ENCODE measurements at places on chromosomes 4 and X.

GRCh38 chrX:152904151-152905080, 6.5 kb downstream of the ZNF185 start:
- peak; percentile 45 for DNase-seq

DNA sequence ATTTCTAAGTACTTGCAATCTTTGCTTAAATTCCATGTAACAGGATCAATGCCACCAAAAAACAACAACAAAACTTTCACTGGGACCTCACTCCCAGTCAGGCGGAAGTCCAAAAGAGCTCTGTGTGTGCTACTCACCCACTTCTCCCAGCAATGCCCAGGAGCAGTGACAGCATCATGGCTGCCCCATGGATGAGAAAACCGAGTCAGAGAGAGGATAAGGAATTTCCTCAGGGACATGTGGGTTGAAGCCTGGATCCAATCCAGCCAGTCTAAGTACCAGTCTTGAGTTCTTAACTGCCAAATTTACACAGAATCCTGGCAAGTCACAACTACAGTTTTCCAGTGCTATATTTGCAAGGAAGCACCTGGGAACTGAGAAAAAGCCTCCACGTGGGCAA, 64.5 kb downstream of the STX18 start:
- no peak for DNase-seq

- DNase-seq, result peak; percentile 93
Observed at GRCh38 chr4:81405900-81406401, 65.8 kb downstream of the RASGEF1B start.

DNA sequence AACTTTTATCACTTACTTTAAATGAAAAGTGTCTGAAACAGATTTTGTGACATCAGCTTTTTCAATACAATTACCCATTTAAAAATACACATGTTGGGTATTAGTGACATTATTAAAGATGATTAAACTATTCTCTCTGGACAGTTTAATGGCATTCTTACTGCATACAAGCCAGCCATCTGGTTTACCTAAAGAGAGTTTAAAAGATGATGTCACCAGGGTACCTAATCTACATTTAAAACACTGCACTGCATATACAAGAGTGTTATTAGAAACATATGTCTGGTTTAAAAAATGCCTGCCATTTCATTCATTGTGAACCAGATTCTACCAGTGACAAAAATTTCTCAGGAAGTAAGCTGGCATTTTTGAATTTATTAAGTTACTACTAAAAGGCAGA, 919.1 kb downstream of the ADGRL3 start:
- no peak for DNase-seq

DNA sequence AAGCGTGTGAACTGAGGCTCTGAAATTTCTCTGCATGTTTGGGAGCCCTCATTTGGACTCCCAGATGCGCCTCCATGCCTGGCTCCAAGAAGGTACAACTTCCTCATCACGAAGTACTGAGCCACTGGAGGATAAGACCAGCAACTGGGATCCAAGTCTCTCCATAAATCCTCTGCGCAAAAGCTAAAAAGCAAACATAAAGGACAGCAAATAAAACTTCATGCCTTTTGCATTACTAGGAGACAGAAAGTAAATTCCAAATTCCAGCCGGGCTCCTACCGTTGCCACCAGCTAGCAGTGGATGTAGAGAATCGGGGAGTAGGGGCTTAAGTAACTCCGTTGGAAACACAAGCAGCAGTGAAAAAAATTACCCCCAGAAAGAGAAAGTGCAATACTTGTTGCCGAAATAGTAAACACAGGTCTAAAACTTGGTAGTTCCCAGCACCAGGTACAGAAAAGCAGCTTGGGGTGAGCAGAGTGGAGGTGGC, 477.1 kb upstream of the TENM3 start:
- no peak for DNase-seq

DNA sequence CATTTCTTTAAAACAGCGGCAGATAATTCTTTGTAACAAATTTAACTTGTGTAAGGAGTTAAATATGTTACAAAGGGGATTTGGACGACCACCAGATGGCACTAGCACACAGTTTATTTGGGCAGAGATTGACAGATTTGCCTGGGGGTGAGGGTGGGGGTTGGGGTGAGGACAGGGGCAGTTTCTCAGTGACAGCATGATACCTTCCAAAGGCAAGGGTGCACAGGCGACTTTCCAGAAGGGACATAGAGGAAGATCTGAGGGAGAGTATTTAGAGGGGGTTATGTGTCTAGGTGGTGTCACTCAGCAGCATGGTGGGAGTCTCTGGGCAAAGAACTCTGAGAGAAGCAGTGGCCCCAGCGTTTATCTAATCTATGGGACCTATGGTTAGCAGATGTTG, 9.6 kb upstream of the TMA16 start:
- peak; percentile 74 for DNase-seq

DNA sequence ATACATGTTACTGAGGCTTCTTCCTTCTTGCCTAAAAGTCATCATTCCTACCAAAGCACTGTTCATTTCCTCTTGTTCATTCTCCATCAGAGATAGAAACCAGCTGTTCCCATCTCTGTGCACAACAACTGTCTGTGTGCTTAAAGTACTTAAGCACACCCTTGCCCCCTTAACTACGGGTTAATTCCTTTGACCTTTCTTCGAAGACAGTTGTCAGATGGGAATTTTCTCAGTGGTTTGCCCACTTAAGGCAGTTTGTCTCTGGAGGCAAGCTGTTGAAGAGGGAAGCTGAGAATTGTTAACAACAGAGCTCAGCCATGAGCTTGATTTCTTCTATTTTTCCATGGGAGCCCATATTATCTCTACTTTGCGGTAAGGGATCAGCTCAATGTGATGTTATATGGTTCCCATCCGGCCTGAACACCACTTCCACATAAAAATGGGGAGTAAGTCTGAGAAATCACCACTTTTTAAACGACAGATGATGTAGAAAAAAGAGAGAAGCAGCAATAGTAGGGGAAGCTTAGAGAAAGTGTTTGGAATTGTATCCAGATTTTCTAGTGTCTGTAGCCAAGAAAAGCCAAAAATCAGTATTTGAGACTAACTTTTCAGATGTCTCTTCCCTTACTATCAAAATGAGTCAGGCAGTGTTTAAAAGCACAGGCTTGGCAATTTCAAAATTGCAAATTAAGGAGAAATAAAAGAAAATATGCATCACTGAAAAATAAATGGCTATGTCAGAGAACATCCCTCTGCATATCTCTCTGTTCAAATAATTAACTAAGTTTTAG, 194.4 kb downstream of the SLIT2 start:
- DNase-seq, result no peak

GRCh38 chr4:155405059-155405458, 28.3 kb upstream of the MAP9 start:
- no peak for DNase-seq

DNA sequence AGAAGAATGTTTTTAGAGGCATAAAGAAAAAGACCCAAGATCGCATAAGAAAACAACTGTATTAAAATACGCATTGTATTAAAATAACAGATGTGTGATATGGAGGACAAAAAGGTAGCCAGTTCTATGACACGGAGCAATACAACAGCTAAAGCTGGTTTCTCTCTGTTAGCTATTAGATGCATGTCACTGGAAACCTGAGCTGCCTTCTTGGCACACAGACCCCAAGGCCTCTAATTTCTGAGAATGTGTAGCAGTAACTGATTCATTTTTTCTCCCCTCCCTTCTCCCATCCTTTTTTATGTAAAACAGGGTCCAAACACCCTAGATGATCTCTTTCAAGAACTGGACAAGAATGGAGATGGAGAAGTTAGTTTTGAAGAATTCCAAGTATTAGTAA, 4.1 kb downstream of the S100G start:
- no peak for DNase-seq

DNA sequence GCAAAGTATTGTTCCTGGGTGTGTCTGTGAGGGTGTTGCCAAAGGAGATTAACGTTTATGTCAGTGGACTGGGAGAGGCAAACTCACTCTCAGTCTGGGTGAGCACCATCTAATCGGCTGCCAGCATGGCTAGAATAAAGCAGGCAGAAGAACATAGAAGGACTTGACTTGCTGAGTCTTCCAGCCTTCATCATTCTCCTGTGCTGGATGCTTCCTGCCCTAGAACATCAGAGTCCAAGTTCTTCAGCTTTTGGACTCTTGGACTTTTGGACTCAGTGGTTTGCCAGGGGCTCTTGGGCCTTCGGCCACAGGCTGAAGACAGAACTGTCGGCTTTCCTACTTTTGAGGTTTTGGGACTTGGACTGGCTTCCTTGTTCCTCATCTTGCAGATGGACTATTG, 15.3 kb upstream of the ENPP6 start:
- no peak for DNase-seq

DNA sequence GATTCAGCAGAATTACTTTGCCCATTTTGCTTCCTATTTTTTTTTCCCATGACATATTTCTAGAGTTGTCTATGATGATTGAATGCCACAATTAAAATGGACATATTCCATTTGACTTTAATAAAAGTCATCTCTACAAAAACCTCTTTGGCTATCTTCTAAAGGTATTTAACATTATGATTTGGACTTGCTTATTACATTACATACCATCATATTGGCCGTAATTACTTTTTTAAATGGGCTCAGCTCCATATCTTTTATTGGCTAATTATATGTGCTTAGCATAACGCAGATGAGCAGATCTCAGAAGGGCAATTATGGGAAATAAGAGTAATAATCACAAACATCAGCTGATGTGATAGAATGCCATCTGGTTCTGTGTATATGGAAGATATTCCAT, 4.5 kb upstream of the LNX1 start:
- DNase-seq, result no peak

DNA sequence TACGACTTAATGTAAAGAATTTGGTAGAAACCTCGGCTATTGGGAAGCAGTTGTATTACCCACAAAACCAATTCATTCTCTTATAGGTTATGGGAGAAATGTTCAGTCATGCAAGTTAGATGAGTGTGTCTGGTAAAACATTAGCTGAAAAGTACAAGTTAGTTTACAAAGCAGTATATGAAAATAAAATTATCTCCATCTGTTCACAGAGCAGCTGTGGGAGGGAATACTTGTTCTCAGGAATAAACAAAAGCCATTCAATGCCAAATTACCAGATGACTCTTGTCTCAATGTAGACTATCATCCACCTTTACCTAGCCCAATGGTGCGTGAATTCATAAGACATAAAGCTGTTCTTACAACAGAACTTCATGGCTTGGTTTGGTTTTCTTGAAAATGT, 28.6 kb downstream of the STAP1 start:
- no peak for DNase-seq

- DNase-seq, result peak; percentile 82
Observed at GRCh38 chr4:70722199-70722791, 531 bp downstream of the RUFY3 start.

GRCh38 chr4:153333874-153334273, 10.6 kb upstream of the MND1 start:
- no peak for DNase-seq

DNA sequence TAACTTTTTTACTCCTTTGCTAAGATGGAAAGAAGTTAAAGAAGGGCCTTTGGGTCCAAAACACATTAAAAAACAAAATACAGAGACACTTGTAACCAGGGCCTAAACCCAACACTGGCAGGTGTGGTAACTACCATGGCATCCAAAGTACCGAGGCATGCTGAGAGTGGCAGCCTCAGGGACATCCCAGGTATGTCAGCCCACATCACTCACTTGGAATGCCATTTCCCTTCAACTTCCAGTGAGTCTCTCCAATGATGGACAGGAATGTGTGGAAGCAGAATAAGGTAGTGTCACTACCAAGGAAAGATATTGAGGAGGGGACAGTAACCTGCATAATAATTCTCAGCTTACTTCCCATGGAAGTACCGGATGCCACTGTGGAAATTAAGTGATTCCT, 79.5 kb upstream of the SCOC start:
- DNase-seq, result no peak

DNA sequence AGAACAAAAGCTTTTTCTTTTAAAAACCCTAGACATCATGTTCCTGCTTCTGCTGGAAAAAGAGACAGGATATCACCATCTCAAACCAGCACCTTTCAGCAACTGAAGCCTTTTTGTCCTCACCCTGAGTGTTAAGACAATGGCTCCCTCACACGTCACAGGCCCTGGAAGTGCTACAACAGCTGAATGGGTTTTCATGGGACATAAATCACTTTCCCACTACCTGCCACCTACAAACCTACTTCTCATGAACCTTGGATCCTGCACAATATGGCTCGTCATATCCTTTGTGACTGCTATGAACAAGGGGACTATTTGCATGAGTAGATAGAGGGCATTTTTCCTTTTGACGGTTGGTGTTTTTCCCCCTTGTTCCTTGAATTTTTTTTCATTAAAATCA, 93.6 kb downstream of the TSPAN5 start:
- peak; percentile 65 for DNase-seq

GRCh38 chr4:153018031-153018430, 81.9 kb downstream of the FHDC1 start:
- DNase-seq, result no peak

DNA sequence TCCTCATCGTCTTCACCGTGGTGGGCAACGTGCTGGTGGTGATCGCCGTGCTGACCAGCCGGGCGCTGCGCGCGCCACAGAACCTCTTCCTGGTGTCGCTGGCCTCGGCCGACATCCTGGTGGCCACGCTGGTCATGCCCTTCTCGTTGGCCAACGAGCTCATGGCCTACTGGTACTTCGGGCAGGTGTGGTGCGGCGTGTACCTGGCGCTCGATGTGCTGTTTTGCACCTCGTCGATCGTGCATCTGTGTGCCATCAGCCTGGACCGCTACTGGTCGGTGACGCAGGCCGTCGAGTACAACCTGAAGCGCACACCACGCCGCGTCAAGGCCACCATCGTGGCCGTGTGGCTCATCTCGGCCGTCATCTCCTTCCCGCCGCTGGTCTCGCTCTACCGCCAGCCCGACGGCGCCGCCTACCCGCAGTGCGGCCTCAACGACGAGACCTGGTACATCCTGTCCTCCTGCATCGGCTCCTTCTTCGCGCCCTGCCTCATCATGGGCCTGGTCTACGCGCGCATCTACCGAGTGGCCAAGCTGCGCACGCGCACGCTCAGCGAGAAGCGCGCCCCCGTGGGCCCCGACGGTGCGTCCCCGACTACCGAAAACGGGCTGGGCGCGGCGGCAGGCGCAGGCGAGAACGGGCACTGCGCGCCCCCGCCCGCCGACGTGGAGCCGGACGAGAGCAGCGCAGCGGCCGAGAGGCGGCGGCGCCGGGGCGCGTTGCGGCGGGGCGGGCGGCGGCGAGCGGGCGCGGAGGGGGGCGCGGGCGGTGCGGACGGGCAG, 792 bp downstream of the ADRA2C start:
- DNase-seq, result no peak

DNA sequence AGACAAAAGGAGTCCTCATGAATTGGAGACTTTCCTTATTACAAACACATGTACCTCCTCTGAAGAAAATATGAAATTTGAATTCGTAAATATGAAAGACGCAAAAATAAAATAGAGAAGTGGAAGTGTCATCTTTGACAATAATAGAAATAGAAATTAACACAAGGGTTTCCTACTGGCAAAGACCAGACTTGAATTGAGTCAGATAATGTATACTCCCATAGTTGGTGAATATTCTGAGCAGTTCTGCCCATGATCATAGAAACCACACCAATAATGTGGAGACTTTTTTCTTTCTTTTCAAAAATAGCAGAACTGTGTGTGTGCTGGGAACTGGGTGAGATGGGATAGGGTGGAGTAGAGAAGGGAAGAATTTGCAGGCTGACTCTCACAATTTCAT, 277.7 kb upstream of the TET2 start:
- no peak for DNase-seq

Measured in Ammon's horn (tissue), 1 donor.